ENCODE measurements at places on chromosomes 2 and 18.

DNA sequence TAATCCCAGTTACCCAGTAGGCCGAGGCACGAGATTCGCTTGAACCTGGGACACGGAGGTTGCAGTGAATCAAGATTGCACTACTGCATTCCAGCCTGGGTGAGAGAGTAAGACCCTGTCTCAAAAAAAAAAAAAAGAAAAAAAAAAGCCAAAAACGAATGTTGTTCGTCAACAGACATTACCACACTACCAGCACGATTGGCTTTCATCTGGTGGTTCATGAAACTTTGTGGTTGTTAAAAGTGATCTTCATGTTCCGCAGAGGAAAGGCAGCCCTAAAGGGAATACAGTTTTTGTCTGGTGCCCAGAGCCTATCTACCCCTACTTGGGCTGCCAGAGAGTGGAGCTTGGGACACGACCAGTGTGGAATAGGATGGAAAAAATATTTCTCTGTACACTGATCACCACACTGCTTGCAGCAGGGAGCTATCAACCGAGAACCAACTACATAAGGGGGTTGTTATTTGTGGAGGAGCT is 13.6 kb upstream of the CXCR4 start:
- no peak for DNase-seq
- no peaks in the 10 kb centered on the region for H3K27me3 ChIP-seq
- no peaks in the 10 kb centered on the region for H3K4me1 ChIP-seq
- H3K27ac ChIP-seq = no peak overlapping the region
- H3K4me3 ChIP-seq = no peak overlapping the region
- H3K36me3 ChIP-seq = no peaks in the 10 kb centered on the region

GRCh38 chr2:24734741-24735140 is 58.5 kb downstream of the PTRHD1 start:
- H3K4me3 ChIP-seq = no peak overlapping the region
- no peak overlapping the region for H3K27ac ChIP-seq
- DNase-seq = no peak
- peaks cover 2% of the 10 kb centered on the region for H3K36me3 ChIP-seq
- H3K4me1 ChIP-seq = no peaks in the 10 kb centered on the region

DNA sequence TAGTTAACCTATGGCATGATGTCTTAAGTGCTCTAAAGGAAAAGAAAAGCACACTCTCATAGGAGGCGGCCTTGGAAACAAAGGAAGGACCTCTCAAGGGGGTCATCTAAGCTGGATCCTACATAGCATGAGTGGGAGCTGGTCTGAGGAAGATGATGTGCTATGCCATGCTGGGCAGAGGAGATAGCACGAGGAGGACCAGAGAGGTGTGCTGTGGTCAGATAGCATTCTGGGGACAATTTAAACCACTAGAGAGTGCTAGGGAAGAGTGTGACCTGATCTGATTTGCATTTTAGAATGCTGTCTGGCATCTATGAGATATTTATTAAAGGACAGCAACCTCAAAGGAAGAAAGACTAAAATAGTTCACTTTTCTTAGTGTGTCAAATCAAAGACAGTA is 910.1 kb upstream of the CELF4 start:
- no peaks in the 10 kb centered on the region for H3K27me3 ChIP-seq
- H3K27ac ChIP-seq = no peak overlapping the region
- no peak overlapping the region for H3K4me3 ChIP-seq
- no peak for DNase-seq
- H3K4me1 ChIP-seq = no peaks in the 10 kb centered on the region
- no peaks in the 10 kb centered on the region for H3K36me3 ChIP-seq

DNA sequence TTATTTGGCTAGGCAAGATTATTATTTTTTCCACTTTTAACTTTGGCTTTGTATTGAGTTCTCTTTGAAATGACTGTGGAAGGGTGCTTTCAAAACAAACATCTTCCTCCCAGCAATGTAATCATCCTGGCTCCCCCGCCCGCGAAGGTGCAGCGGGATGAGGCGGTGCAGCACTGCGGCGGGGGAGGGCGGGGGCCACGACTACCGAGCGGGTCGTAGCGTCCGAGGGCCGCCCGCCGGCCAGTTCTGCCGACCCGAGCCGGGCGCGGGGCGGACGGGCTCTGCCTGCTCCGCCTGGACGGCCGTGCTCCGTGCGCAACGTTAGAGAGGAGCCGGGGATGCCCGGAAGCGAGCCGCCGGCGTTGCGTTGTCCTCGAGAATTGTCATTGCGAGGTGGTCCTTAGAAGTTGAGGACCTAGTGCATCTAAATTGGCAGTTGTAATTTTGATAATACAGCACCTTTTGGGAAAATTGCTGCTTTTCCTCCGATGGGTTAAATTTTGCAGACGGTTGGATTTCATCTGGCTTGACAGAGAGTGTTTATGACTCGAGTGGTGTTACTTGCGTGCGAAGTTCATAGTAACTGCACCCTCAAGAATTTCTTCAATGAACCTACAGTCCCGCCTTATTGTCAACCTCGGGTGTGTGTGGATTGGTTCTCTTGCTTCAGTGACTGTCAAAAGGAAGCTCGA is 1.1 kb downstream of the EPC2 start:
- H3K27ac ChIP-seq = peak overlapping the region; percentile 98
- H3K4me3 ChIP-seq = peak overlapping the region; percentile 44
- H3K27me3 ChIP-seq = no peaks in the 10 kb centered on the region
- H3K4me1 ChIP-seq = peaks cover 12% of the 10 kb centered on the region

GRCh38 chr2:102100371-102101096 is 42.0 kb upstream of the IL1R1 start:
- H3K27ac ChIP-seq = peak overlapping the region; percentile 96
- peaks cover 7% of the 10 kb centered on the region for H3K4me1 ChIP-seq
- H3K27me3 ChIP-seq = no peaks in the 10 kb centered on the region
- no peaks in the 10 kb centered on the region for H3K36me3 ChIP-seq
- DNase-seq = no peak

Data from liver (tissue), 10 donors.